Fibroblast of skin of abdomen (primary cell): ENCODE measurements at places on chromosomes 3 and 15.

DNA sequence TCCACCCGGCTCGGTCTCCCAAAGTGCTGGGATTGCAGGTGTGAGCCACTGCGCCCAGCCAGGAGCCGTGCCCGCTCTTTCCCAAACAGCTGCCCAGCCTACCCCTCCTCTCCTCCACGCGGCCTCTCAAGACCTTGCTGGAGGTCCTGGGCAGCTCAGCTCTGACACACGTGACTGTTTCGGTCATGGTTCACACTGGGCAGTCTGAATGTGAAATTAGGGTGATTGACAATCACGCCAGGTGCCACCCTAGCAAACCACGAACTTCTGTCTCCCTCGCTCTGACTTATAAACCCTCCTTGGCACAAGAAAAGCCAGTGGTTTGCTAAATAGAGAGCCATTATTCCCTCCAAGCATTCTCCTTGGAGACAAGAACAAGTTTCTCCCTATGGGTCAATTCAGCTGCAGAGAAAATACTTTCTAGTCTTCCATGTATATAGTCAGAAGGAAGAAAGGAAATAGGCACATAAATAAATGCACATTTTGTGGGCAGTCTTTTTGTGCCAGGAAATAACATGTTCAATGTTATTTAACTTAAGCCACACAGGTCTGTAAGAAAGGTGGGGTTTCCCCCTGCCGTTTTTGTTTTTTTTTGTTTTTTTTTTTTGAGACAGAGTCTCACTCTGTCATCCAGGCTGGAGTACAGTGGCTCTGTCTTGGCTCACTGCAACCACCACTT lies 121.9 kb upstream of the MEF2A start:
- DNase-seq: no peak

DNA sequence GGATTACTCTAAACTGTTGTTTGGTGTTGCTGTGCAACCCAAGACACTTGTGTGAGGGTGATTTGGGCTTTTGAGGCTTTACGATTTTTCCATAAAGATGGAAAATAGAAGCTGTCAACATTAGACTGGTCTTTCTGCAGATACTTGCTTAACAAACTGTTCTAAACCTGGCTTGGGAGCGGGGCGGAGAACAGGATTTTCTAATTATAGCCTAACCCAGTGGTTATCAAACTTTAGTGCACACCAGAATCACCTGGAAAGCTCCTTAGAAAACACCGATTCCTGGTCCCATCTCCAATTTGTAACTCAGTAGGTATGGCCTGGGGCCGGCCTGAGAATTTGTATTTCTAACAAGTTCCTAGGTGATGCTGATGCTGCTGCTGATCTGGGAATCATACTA lies 19.0 kb downstream of the GPR156 start:
- no peak for DNase-seq

DNA sequence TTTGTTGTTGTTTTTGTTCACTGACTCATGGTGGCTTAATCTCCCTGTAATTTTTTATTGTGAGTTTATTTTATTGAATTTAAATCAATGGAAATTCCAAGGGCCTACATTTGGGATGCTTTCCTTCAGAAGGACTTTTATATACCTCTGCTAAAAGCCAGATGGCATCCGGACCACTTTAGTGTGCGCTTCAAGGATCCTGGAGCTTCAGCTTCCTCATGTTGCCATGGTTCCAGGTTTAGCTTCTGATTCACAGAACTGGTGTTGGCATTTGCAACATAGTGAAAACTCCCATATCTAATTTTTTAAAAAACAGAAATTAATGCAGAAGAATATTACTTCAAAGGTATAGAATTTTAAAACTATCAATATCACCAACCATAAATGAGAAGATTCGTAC lies 8.5 kb upstream of the HACD2 start:
- DNase-seq: no peak

DNA sequence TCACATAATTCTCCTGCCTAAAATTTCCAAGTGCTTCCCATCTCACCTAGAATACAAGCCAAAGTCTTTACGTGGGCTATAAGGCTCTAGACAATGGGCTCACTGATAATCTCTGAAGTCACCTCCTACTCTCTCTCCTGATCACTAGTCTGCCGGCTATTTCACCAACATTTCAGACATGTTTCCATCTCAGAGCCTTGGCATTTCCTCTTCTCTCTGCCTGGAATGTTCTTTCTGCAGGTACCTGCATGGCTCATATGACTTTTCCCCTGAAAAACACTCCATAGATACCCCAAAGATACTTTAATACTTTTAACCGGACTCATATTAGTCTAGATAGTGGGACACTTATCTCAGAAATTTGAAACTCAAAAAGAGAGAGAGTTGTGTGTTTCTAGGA lies 32.7 kb downstream of the CD200 start:
- no peak for DNase-seq

DNA sequence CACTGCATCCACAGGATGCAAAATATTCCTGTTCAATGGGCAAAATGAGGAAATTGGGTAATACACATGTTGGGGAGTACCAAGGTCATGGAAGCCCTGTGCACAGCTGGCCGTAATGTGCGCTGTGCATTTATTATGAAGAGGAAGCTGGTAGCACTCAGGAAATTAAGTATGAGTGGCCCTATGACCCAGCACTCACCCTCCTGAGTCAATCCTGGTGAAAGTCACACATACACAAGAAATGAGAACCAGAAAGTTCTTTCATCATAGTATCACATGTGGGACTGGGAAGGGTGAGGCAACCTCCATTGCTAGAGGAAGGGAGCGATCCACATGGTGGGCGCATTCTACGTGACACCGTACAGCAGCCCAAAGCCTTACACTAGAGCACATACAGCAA lies 11.4 kb upstream of the PRR20G start:
- no peak for DNase-seq

- DNase-seq: peak; percentile 72
Observed at GRCh38 chr3:99532246-99532645, 106.1 kb upstream of the COL8A1 start.

DNA sequence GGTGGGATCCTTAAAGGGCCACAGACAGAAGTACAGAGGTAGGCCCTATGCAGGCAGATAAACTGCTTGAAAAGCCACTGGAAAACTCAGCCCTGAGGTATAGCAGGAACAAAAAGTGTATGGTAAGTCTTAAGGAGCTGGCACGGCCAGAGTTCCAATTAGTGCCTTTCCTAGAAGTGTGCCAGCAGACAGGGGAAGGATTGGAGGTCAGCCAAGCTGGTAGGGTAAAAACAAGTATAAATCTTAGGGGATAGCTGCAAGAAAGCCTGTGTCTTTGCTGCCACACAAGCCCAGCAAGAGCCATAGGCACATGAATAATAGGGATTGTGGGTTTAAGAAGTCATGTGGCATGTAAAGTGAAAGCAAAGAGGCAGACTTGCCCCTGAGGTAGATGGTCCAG lies 582.5 kb downstream of the PLOD2 start:
- no peak for DNase-seq
